ENCODE measurements at places on chromosomes 5 and 9. TPM values are rescaled to one million over a fixed set of nuclear protein-coding genes. Genes with fewer than 3 reads are reported as not detected.
A peak's percentile ranks its signal among the peaks of the same experiment; 100 is the strongest.

- H3K4me1 ChIP-seq: no peaks in the 10 kb centered on the region
- H3K27me3 ChIP-seq: no peaks in the 10 kb centered on the region
- H3K27ac ChIP-seq: no peak overlapping the region
- no peak for DNase-seq
- H3K4me3 ChIP-seq: no peak overlapping the region
- H3K36me3 ChIP-seq: peaks cover 38% of the 10 kb centered on the region
Observed at GRCh38 chr5:131679911-131680310, 44.9 kb upstream of the RAPGEF6 start.

DNA sequence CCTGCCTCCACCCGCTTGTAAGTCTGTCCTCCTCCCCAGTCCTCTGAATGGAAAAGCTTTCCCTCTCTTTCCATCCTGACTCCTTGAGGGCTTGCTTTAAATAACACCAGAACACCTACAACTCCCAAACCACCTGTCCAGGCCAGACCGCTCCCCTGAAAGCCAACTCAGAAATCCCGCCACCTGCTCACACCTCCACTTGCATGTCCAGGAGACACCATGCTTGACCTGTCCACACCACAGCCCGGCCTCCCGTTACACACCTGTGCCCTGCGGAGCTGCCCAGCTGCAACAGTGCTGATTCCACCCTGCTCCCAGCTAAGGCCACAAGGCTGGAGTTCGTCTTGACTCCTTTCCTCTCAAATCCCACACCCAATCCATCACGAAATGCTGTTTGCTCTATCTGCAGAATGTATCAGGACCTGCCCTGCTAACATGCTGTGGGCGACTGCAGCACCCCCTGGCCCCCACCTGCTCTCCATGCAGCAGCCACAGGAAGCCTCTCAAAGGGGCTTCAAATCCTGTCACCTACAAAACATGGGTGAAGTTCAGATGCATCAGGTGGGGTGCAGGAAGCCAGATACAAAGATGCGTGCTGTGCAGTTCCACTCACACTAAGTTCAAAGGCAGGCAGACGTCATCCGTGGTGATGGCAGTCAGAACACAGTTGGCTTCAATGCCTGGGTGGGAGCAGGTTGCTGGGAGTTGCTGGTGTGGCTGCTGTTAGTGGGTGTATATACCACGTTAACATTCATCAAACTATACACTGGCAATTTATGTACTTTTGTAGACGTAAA is 166.0 kb downstream of the ROR2 start:
- H3K36me3 ChIP-seq: no peaks in the 10 kb centered on the region
- no peak overlapping the region for H3K4me3 ChIP-seq
- H3K27ac ChIP-seq: no peak overlapping the region
- DNase-seq: peak; percentile 36
- no peaks in the 10 kb centered on the region for H3K4me1 ChIP-seq

MED7 gene
- 9.6 TPM for total RNA-seq

DNA sequence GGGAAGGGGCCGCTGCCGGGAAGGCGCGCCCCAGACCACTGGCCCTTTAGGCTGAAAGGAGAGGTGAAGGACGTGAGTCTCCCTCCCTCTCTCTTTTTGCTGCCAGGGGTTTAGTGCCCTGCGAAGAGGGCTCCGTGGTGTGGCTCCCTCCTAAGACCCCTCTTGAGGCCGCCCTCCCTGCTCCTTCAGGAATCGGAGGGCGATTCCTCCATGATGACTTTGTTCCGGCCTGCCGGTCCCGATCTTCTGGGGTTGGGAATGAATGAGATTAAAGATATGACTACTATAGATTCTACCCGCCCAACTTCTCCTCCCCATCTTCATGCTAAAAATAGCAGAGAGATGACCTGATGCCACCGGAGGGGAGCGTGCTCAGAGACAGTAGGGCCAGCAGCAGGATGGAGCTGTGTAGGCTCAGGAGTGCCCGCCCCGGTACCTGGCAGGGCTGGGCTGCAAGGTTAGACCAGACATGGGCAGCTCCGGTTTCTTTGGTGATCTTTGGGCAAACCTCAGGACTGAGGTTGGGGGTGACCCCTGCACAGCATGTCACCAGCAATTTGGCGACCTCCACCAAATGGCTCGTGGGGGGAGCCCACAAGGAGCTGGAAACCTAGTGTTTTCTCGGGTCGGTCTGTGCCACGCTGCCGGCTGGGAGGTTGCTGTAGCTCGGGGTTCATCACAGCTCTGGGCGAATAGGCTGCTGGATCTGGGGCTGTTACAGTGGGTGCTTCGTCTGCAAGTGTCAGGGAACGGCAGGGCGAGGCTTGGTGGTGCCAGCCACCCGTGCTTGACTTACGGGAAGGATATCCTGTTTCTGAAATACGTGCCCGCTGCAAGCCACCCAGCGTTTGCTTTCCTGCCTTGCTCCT is 1.7 kb downstream of the OLFM1 start:
- no peak for DNase-seq
- no peaks in the 10 kb centered on the region for H3K36me3 ChIP-seq

FAT2 gene
- total RNA-seq: not detected

DNA sequence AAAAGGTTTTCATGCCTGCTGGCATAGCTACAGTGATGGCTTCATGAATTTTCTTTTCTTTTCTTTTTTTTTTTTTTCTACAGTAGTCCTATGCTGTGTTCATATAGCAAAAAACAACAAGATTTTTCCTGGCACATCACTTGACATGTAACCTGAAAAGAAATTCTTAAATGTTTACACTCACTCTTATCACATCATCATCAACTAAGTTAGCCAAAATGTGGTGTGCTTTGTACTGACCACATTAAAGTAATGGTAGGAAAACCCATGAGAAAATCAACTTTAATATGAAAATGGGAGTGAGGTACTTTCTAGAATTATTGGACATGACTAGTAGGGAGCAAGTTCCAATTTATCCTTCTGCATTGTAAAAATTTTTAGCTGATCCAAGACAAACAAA is 146.7 kb downstream of the SSBP2 start:
- H3K27me3 ChIP-seq: no peaks in the 10 kb centered on the region
- no peak overlapping the region for H3K4me3 ChIP-seq
- DNase-seq: no peak
- no peaks in the 10 kb centered on the region for H3K36me3 ChIP-seq

CER1 gene
- total RNA-seq: not detected

GRCh38 chr5:35229076-35230037 is 930 bp downstream of the PRLR start:
- no peaks in the 10 kb centered on the region for H3K36me3 ChIP-seq
- no peak overlapping the region for H3K27ac ChIP-seq
- H3K27me3 ChIP-seq: peaks cover 3% of the 10 kb centered on the region
- no peaks in the 10 kb centered on the region for H3K4me1 ChIP-seq
- no peak for DNase-seq

TAF1L gene
- not detected for total RNA-seq

DNA sequence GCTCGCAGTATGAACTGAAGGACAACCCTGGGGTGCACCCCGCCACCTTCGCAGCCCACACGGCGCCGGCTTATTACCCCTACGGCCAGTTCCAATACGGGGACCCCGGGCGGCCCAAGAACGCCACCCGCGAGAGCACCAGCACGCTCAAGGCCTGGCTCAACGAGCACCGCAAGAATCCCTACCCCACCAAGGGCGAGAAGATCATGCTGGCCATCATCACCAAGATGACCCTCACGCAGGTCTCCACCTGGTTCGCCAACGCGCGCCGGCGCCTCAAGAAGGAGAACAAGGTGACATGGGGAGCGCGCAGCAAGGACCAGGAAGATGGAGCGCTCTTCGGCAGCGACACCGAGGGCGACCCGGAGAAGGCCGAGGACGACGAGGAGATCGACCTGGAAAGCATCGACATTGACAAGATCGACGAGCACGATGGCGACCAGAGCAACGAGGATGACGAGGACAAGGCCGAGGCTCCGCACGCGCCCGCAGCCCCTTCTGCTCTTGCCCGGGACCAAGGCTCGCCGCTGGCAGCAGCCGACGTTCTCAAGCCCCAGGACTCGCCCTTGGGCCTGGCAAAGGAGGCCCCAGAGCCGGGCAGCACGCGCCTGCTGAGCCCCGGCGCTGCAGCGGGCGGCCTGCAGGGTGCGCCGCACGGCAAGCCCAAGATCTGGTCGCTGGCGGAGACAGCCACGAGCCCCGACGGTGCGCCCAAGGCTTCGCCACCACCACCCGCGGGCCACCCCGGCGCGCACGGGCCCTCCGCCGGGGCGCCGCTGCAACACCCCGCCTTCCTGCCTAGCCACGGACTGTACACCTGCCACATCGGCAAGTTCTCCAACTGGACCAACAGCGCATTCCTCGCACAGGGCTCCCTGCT is 3.8 kb downstream of the IRX1 start:
- H3K36me3 ChIP-seq: no peaks in the 10 kb centered on the region
- peaks cover 35% of the 10 kb centered on the region for H3K27me3 ChIP-seq
- H3K27ac ChIP-seq: no peak overlapping the region
- no peaks in the 10 kb centered on the region for H3K4me1 ChIP-seq
- DNase-seq: no peak
- H3K4me3 ChIP-seq: no peak overlapping the region

RASGRF2 gene
- 6.1 TPM for total RNA-seq

DNA sequence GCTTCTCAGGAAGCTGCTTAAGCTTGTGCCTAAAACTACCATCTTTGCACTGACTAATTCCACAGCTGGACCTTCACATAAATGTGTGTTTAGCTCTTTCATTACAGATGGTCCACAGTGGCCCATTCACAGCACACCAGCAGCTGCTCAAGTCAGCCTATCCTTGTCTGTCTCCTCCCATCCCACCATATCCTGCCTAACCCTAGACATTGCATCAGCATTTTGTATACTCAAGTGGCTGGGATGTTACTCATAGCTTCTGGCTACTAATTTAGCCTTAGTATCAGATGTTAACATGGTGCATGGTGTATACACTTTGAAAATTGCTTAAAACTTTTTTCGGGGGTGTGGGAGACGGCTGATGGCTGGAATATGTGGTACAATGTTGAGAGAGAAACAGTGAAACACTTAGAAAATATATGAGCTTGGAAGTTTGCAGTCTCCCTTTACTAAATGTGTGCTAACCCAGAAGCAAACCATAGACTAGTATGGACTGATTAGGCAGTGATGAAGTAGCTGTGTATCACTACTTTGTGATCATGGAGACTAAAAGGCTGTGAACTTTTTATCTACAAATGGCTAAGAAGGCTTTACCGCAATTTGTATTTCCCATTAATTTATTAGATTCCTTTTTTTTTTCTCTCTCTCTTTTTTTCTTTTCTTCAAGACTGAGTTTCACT is 83.1 kb downstream of the JMY start:
- no peaks in the 10 kb centered on the region for H3K4me1 ChIP-seq
- no peak for DNase-seq
- H3K4me3 ChIP-seq: no peak overlapping the region
- no peaks in the 10 kb centered on the region for H3K27me3 ChIP-seq

- no peaks in the 10 kb centered on the region for H3K4me1 ChIP-seq
- H3K27ac ChIP-seq: no peak overlapping the region
- no peaks in the 10 kb centered on the region for H3K27me3 ChIP-seq
Observed at GRCh38 chr9:7375013-7375511, 424.5 kb downstream of the DMAC1 start.

- no peak overlapping the region for H3K4me3 ChIP-seq
- DNase-seq: no peak
Observed at GRCh38 chr5:128358826-128359225, 179.2 kb downstream of the FBN2 start.

DNA sequence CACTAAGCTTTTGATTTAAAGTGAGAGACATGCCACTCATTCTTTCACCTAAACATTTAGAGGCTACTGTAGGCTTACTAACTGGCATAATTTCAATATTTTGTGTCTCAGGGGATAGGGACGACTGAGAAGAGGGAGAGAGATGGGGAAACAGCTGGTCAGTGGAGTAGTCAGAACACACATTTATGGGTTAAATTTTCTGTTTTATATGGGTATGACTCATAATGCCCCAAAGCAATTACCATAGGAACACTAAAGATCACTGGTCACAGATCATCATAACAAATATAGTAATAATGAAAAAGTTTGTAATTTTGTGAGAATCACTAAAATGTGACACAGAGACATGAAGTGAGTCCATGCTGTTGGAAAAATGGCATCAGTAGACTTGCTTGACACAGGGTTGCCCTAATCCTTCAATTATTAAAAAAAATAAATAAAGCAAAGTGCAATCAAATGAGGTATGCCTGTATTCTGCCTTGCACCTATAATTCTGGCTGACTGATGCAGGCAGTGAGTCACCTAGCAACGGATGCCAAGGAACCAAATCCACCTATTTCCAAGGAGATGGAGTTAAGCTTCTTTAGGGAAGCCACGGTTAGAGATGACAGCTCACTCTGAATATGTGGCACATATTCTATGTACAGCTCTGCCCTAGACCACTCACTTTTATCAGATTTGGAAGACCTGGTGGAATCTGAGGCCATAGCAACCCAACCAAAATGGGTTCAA is 166.1 kb downstream of the MARCHF11 start:
- DNase-seq: no peak
- H3K27me3 ChIP-seq: no peaks in the 10 kb centered on the region
- no peaks in the 10 kb centered on the region for H3K36me3 ChIP-seq
- H3K4me1 ChIP-seq: no peaks in the 10 kb centered on the region
- no peak overlapping the region for H3K4me3 ChIP-seq

DNA sequence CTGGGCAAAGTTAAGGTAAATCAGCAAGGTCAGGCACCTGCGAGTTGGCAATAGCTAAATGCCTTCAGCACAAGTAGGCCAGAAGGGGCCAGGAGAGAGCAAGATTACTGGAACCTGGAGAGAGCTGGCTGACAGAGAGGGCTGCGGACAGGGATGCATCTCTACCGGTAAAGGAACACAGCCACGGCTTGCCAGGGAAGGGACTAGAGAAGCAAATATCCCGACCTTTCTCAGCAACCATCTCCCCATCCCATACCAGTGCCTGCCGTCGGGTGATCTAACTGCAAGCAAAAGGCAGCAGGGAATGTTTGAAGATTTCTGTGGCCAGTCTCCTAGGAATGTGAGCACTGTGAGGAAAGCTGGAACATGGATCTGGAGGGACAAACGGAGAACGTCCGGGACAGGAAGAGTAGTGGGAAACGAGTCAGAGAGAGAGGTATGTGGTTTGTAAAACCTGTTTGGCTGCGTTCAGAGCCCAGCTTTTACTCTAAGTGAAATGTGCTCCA is 15.9 kb upstream of the ABLIM3 start:
- no peaks in the 10 kb centered on the region for H3K27me3 ChIP-seq
- no peak overlapping the region for H3K4me3 ChIP-seq
- no peaks in the 10 kb centered on the region for H3K36me3 ChIP-seq

GRCh38 chr5:97046270-97046982 is 96.0 kb downstream of the LIX1 start:
- no peaks in the 10 kb centered on the region for H3K27me3 ChIP-seq
- no peaks in the 10 kb centered on the region for H3K4me1 ChIP-seq
- H3K27ac ChIP-seq: no peak overlapping the region

DNA sequence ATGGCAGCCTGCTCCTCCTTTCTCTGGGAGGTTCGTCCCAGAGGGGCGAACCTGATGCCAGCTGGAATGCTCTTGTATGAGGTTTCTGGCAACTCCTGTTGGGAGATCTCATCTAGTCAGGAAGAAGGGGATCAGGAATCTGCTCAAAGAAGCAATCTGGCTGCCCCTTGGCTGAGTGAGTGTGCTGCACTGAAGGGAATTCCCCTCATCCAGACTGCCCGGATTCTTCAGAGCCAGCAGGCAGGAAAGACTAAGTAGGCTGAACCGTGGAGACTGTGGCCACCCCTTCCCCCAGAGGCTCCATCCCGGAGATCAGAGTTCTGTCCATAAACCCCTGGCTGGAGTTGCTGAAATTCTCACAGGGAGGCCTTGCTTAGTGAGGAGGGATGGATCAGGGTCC is 476.0 kb downstream of the CSNK1G3 start:
- no peak for DNase-seq
- H3K27me3 ChIP-seq: no peaks in the 10 kb centered on the region
- H3K27ac ChIP-seq: no peak overlapping the region
- H3K4me1 ChIP-seq: no peaks in the 10 kb centered on the region
- no peaks in the 10 kb centered on the region for H3K36me3 ChIP-seq
